ENCODE measurements at places on chromosomes 12 and 14. TPM values are rescaled to one million over a fixed set of nuclear protein-coding genes. Genes with fewer than 3 reads are reported as not detected.

The CLEC1B gene
- not detected for total RNA-seq

The CARMIL3 gene
- 1.4 TPM for total RNA-seq

- no peak for DNase-seq
Observed at GRCh38 chr12:9741726-9742125, 8.8 kb upstream of the CLECL1 start.

- no peak for DNase-seq
Observed at GRCh38 chr14:72968316-72968715, 42.1 kb downstream of the DCAF4 start.

The SERPINA9 gene
- total RNA-seq, result not detected

The TAS2R43 gene
- total RNA-seq, result 2.5 TPM
